ENCODE measurements at places on chromosomes 3 and 15.

DNA sequence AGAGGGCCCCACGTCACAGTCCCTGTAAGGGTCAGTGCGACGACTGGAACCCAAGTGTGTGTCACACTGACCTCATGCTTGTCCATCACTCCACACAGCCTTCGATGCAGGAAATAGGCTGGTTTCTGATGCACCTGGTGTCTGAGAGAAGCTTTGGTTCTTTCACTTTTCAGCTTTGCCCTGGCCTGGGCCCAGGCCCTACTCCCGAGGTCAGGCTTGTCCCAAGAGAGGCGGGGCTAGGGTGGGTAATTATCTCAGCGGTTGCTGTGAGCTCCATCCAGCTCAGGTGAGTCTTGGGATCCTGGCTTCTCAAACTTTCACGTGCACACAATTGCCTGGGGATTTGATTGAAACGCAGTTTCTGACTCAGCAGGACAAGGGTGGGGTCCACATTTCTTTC lies 19.6 kb upstream of the CHRNB4 start:
- DNase-seq, result no peak

- DNase-seq, result peak; percentile 37
Observed at GRCh38 chr3:38479431-38480092, 16.6 kb upstream of the EXOG start.

DNA sequence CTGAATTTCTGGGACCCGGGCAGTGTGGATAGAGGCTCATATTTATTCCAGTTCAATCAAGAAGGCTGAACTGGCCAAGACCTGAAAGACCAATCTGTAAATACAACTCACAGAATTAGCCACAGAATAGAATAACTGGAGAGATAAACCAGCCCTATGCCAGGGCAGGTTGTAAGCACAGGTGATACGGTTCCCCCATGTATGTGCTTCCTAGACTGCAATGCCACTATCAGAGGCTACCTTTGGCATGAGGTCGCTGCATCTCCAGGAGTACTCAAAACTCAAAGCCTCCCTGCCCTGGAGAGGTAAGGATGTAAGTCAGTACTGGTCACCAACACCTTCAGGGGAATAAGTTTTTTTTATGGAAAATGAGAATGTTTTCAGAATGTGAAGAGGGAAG lies 235.5 kb downstream of the NR1D2 start:
- no peak for DNase-seq

DNA sequence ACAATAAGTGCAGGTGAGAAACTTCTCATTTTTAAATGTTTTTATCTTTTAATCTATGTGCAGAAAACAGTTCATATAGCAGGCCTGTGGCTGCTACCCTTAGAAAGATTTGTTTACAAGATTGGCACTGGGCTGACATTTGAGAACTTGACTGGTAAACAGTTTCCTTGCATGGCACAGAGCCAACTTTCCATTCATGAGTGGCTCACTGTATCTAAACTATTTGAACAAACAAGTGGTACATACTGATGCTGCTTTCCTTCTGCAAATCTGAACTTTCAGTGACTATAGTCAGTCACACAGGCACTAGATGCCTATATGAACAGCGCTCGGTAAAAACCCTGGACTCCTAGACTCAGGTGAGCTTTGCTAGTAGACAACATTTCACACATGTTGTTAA lies 6.3 kb upstream of the GTPBP8 start:
- DNase-seq, result no peak

- no peak for DNase-seq
Observed at GRCh38 chr15:67097930-67098740, 32.7 kb downstream of the SMAD3 start.

DNA sequence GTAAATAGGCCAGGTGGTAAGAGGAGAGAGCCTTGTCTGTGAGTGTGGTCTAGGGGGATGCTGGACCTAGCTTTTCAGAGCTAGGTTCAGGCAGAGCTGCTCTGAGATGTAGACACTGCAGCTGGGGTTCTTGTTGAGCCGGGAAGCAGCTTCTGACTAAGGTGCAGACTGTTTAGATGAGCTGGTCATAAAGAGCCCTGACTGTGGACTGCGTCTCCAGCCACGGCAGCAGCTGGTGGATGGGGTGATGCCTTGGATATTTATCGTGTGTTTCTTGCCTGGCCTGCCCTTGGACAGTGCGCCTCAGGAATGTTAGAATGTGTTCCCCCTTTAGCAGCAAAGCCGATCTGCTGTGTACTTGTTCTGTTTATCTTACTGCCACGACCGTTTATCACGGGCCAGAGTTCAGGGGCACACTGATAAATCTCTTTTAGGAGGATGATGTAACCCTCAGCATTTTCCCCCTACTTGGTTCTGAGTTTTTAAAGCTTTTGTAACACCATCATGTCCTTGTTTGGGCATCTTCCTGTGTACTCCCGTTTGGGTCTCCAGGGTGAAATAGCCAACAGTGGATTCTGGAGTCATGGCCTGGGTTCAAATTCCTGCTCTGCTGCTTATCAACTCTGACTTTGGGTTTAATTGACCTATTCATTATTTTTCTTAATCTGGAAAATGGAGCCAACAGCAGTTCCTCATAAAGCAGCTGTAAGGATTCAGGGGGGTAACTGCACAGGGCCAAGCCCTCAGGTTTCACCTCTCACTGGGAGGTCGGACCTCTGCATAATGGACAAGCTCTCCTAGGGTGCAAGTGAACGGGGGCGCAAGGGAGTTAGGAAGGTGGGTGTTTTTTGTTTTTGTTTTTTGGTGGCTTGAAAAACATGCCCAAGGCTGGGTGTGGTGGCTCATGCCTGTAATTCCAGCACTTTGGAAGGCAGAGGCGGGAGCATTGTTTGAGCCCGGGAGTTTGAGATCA lies 51.4 kb downstream of the FLNB start:
- no peak for DNase-seq

DNA sequence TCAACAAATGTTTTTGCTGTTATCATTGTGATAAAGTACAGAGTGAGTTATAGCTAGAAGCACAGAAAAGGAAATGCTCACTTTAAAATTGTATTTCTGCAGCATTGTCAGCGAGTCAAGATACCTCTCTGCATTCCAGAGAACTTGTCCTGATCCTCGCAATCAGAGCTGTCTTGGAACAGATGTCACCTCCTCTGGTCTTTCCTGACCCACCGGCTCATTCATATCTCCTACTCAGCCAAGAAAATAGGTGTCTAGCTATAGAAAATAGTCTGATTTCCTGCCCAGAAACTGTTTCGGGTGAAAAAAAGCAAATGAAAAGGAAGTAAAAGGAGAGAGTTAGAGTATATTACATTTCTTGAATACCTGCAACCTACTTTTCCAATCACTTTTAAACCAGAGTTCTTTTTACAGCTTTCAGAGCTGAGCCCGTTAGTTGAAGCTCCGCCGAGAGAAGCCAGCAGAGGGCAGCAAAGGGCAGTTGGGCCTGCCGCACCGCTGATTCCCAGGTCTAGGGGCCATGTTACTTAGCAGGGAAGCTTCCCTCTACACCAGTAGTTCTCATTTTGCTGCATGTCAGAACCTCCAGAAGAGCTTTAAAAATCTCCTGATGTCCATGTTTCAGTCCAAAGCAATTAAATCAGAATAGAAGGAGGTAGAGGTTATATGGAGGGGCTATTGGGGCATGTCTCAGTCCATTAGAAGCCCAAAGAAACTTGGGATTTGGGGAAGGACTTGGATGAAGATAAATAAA lies 185.7 kb upstream of the THRB start:
- peak; percentile 76 for DNase-seq

GRCh38 chr3:64150623-64151207 lies 74.6 kb downstream of the PRICKLE2 start:
- no peak for DNase-seq

GRCh38 chr3:53616321-53616720 lies 121.9 kb downstream of the CACNA1D start:
- no peak for DNase-seq
